ENCODE measurements at places on chromosomes 3 and 15. TPM values are rescaled to one million over a fixed set of nuclear protein-coding genes. Genes with fewer than 3 reads are reported as not detected.

CPNE9 gene
- total RNA-seq, result not detected

CSPG4 gene
- 11.8 TPM for total RNA-seq

CCDC80 gene
- total RNA-seq, result 134 TPM

NR1I2 gene
- 0.07 TPM for total RNA-seq

DAPK2 gene
- 1.2 TPM for total RNA-seq

DLL4 gene
- 0.31 TPM for total RNA-seq

GABRB3 gene
- 3.4 TPM for total RNA-seq

DNA sequence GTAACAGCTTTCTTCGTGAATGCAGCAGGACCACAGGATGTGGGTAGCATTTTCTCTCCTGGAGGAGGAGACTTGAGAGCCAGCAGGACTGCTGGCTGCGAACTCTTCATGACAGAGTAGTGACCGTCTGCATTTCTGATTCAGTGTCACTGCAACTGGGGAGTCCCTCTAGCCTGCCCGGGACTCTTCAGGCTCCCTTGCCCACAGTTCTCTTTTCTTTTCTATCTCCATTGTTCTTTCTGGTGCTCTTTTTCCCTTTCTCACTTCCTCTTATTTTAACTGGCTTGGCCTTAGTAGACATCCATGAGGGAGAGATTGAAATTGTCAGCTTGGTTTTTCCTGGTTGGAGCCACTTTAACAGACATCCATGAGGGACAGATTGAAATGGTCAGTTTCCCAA is 49.9 kb upstream of the P2RY1 start:
- DNase-seq, result no peak

GRCh38 chr15:72785432-72785831 is 1.9 kb upstream of the ADPGK start:
- DNase-seq, result no peak

DNA sequence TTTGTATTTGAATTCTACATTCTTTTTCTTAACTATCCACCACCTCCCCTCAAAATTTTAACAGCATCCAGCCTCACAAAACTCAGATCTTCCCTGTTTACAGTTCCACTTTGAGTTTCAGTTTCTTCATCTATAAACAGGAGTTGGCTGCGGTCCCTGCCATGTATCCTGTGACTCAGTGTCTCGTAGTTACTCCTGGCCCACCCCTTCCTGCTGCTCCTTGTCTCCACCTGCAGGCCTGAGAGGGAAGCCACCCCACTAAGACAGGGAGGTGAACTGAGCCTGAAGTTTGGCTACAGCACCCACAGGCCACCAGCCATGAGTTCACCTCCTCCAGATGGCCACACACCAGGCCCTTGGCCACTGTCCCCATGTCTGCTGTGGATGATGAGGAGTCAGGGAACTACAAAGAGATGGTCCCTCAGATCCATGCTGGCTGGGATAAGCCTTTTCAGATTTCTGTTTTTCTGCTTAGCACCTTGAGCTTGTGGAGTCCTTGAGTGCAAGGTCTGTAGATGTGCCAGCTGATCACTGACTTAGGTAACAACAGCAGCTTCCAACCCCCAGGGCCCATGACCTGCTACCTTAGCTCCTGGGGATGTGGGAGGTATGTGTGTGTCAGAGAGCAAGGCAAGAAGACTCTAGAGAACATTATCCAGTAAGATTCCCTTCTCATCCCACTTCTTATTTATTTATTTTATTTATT is 37.5 kb downstream of the CD86 start:
- no peak for DNase-seq

DNA sequence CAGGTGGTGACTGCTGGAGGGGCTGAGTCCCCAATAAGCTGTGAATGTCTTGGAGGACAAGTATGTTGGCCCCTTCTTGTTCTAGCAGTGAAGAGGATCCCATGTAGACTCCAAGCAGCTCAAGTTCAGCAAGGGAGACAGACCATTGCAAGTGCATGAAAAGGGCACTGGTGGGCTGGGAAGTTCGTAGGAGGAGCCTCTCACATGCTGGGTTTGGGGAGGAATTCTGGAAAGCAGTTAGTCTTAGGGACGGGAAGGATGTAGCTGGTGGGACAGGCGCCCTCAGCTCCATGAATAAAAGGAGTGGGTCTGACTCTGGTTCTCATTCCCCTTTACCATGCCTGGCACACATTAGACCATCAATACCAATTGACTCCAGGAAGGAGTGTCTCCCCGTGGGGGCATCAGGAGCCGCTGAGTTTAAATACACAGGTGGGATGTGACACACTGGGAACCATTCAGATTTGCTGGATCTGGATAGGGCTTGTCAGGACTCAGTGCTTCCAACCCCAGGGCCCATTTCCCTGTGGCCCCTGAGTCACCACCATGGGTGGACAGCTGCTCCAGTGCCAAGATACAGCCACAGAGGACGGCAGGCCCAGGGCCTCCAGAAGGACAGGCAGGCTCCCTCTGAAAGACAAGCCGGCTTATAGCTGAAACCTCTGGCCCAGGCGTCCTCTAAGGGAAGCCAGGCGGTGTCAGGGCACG is 552 bp upstream of the XYLB start:
- DNase-seq, result no peak

- DNase-seq, result no peak
Measured at GRCh38 chr3:187130346-187131066, 8.8 kb downstream of the RPL39L start.

GRCh38 chr3:117610156-117610555 is 900.6 kb downstream of the TUSC7 start:
- no peak for DNase-seq

GRCh38 chr3:157199841-157200240 is 39.9 kb upstream of the CCNL1 start:
- DNase-seq, result no peak

DNA sequence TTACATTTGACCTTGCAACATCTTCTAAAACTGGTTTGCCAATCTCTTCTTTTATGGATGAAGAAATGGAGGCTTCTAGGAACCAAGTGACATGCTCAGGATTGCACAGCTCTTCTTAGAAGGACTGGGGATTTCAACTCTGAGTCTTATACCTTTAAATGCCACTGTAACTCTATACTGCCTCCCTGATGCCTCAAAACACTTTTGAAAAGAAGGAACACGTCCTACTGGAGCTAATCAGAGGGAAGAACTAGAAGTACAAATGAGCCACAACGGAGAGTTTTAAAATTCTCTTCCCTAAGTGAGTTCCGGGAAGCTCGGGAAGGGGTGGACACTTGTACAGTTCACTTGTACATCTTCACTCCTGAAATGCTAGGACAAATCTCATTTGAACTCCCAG is 949 bp upstream of the MITF start:
- DNase-seq, result no peak

GRCh38 chr3:114260152-114260551 is 22.8 kb upstream of the ZNF80 start:
- no peak for DNase-seq

- no peak for DNase-seq
Measured at GRCh38 chr3:46516521-46516920, 18.7 kb downstream of the RTP3 start.

DNA sequence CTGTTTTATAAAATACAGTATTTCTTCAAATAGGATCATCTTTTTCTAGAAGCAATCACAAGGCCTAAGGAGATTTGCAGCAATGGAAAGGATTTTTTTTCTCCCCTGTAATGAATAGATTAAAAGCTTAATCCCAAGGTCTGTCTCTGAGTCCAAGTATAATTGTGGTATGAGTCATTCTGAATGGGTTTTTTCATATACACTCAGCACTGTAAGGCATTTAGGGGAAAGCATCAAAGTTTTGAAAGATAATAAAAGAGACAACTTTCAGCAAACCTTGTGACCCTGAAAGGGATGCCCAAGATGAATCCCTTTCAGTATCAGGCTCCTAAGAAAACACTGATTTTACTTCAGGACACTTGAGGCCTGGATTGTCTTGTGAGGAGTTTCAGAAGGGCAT is 23.3 kb upstream of the LARS2 start:
- DNase-seq, result no peak

DNA sequence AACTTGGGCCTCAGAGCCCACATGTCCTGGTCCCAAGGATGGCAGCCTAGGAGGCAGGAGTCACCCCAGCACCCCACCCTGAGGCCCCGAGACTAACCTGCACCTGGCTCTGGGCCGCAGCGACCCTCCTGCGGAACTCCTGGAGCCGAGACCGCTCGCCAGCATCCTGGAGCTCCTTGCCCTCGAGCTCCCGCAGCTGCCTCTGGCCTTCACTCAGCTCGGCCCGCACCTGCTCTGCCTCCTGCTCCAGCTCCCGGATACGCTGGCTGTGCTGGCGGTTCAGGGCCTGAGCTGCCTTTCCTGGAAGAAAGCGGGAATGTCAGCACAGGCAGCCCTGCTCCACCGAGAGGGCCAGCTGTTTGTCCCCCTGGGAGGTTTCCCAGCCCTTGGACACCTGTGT is 13.2 kb downstream of the KIF7 start:
- no peak for DNase-seq

GRCh38 chr3:183378545-183378944 is 49.9 kb downstream of the MCF2L2 start:
- no peak for DNase-seq

- no peak for DNase-seq
Measured at GRCh38 chr15:38186507-38186906, 66.1 kb upstream of the SPRED1 start.

GRCh38 chr15:60871152-60871551 is 357.9 kb downstream of the RORA start:
- DNase-seq, result no peak

DNA sequence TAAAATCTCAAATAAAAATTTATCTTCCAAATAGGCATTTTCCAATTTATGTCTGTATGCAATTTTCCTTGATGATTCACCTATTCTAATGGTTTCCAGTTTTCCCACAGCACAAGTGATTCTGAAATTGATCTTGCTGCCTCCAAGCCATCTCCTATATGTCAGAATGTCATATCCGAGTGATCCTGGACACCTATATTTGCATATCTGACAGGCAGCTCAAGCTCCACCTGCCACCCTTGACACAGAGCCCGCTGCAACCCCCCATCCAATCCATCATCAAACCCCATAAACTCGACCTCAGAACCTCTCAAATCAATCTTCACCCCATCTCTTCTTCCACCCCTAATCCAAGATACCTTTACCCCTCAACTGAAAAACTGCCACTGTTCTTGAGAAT is 579.5 kb downstream of the EPHB1 start:
- no peak for DNase-seq

- DNase-seq, result no peak
Measured at GRCh38 chr3:85935171-85935570, 976.4 kb downstream of the CADM2 start.

DNA sequence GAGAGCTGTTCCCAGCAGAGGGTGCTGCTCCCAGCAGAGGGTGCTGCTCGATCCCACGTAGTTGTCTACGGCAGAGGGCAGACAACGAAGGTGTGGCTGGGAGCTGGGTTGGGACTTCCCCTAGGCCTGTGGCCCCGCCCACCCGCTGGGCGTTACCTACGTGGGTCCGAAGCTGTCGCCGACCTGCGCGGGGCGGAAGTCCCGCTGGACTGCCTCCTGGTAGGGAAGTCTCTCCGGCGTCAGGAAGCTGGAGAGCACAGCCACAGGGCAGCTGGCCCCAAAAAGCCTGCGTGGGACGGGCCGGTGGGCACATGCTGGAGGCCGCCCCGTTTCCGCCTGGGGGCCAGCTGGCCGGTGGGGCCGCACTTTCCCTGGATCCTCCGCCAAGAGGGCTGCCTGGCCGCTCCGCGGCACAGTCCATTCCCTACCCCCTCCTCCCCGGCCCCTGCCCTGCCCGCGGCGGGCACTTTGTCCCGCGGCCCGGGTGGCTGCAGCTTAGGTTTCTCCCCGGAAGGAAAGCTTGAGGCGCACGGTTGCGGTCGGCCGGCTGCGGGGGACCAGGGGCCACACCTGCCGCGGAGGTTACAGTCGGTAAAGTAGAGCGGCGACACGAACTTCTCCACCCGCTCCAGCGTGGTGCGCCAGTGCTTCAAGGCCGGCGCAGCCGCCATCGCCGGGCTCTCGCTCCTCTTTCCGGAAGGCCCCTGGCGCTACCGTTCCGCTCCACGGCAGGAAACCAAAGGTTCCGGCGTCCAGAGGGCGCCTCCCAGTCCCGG is at the start of gene MAN2C1:
Gene MAN2C1, minus strand, starts transcription at position 695 of the 776 bp plus-strand sequence. Its CDS starts 24 bp downstream, at position 671.
- peak; percentile 93 for DNase-seq

GRCh38 chr3:159266779-159267178 is 464.9 kb downstream of the MFSD1 start:
- DNase-seq, result peak; percentile 31

DNA sequence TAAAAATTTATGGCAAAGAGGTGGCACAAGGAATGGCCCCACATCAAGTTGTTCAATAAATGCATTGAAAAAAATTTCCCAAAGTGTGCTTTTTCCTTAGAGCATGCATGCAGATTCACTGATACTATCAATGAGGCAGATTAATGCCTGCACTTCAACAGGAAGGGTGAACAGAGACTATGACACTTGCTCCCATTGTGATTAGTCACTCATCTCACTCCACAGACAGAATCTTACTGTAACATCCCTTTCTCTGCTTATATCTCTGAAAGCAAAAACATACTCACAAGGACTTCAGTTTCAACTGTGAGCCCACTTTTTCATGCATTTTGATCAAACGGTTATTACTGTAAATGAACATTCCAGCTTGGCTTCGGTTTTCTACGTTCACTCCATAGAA is 60.9 kb downstream of the MORC1 start:
- DNase-seq, result no peak

Measured in mesothelial cell of epicardium (in vitro differentiated cells).